ENCODE measurements at places on chromosomes 3 and 15.
A peak's percentile ranks its signal among the peaks of the same experiment; 100 is the strongest.

DNA sequence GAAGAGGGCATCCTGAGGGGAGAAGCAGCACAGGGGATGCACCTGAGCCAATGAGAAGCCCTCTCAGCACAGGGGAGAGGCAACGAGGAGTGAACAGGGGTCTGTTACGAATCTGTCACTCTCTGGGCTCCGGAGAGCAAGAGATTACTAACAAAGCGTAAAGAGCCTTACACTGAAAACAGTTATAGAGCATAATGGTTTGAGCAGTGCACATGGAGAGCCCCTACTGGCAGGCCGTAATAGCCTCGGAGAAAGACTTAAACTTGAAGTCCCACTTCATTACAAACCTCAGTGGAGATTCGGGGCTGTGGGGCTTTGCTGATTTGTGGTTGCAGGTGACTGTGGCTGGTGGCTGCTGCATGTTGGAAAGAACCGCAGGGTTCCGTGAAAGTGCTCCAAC is 271.5 kb upstream of the TMC3 start:
- DNase-seq: no peak

DNA sequence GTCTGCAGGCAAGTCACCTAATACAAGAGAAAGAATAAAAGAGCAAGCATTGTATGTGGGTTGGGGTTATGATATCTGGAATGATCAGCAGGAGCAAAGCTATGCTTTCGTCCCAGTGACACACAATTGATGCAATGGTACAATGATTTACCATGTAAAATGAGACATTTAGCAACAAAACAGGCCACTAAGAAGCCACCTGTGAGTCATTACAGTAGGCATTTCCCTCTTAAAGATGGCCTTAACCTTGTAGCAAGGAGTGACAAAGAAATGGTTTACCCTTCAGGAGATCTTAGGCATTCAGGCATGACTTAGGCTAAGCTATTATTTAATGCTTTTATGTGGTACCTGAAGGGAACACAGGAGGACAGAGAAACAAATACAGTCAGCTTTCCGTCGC is 373.3 kb upstream of the RBMS3 start:
- DNase-seq: no peak

- DNase-seq: no peak
These were observed 390.8 kb upstream of the ZNF385D start for GRCh38 chr3:22141769-22142168.

GRCh38 chr15:88231909-88232644 is 24.5 kb downstream of the NTRK3 start:
- DNase-seq: no peak

DNA sequence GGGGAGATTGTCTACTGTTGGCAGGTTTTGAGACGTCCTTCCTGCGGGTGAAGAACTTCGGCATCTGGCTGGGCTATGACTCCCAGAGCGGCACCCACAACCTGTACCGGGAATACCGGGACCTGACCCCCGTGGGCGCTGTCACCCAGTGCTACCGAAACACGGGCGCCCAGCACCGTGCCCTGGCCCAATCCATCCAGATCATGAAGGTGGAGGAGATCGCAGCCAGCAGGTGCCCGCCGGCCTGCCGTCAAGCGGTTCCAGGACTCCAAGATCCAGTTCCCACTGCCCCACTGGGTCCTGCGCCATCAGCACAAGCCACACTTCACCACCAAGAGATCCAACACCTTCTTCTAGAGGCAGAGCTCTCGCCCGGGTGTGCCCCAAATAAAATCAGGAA is 194.9 kb upstream of the EPHA6 start:
- no peak for DNase-seq

GRCh38 chr15:24899795-24900194 is 55.0 kb upstream of the SNRPN start:
- no peak for DNase-seq

DNA sequence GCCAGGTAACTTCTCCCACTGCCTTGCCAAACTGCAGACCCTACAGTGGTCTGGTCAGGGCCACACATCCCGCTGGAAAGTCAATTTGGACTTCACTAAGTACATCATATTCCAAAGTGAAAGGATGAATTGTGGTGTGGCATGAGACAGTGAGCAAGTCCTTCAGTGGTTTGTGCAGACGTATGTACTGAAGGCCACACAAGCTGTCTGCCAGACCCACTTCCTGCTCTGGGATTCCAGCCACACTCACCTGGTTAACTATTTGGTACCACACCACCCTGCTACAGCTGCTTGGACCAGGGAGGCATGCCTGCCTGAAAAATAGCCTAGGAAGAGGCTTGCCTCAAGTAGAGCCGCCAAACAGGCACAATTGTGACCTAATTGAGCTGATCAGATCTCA is 94.1 kb upstream of the STRIT1 start:
- no peak for DNase-seq

GRCh38 chr3:69747511-69748258 is 8.4 kb downstream of the MITF start:
- no peak for DNase-seq

- DNase-seq: no peak
These were observed 15.6 kb downstream of the CCRL2 start for GRCh38 chr3:46422617-46423016.

DNA sequence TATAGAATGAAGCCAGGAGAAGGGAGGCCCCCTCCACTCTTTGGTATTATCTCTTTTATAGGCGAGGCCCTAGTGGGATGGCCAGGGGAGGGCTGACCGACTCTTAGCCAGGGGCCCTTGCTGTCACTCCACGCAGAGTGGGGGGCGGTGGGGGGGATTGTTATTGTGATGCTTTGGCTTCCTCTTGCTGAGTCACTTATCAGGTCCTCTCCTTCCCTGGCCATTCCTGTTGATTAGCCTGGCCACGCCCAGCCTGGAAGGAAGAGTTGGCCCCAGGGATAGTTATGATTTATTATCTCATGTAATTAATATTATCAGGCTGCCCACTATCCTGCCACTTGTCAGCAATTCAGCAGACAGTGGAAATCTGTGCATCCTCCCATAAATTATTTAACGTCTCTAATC is 25.5 kb upstream of the SKOR1 start:
- DNase-seq: no peak

DNA sequence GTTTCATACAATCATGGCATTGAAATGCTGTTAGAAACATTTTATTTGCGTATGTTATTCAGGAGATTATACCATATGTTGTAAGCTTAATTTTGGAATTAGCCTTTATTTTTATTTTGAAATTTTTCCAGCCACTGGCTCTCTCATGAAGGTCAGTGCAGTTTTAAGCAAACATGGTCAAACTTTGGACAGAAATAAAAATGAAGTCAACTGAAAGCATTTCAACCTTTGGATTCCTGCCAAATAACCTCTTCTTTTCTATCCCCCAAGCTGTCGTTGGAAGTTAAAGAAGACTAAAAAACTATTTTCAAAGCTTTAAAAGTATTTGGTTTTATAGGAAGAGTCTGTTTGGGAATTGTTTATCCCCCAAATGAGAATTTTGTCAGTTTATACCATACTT is 846.6 kb downstream of the MCTP2 start:
- DNase-seq: no peak

DNA sequence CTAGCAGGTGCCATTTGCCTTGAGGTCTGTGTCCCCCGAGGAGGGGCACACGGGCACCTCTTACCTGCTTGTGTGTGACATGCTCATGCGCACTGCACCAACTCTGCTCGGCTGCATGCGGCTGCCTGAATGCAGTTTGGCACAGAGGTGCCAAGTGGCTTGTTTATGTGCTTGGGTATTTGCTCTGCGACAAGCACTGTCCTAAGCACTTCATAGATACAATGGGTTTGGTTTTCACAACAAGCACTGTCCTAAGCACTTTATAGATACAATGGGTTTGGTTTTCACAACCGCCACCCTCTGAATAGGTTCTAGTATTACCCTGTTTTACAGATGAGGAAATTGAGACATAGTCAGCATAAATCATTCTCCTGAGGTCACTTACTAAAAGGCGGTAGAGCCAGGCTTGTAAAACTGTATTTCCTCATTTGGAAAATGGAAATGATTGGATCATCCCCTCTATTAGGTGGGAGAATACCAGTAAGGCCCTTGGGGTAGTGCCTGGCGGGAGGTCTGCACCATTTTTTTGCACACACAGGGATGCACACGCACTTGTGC is 487 bp downstream of the ITIH4 start:
- DNase-seq: no peak

GRCh38 chr3:128882719-128883118 is 3.3 kb downstream of the ACAD9 start:
- DNase-seq: no peak

DNA sequence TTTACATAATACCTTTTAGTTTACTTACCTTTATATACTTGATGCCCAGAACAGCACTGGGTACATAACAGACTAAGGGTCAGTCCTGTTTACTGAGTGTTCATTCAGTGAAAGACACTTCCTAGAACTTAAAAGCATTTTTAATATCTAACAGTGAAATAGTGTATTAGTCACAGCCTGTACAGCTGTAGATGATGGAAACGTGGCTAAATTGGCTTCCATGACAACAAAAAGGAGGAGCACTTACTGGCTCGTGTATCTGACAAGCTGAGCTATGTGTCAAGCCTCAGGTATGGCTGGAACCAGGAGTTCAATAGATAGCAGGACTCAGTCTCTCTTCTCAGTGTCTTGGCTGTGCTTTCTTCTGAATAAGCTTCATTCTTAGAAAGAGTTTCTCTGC is 40.2 kb downstream of the CMTM8 start:
- no peak for DNase-seq

DNA sequence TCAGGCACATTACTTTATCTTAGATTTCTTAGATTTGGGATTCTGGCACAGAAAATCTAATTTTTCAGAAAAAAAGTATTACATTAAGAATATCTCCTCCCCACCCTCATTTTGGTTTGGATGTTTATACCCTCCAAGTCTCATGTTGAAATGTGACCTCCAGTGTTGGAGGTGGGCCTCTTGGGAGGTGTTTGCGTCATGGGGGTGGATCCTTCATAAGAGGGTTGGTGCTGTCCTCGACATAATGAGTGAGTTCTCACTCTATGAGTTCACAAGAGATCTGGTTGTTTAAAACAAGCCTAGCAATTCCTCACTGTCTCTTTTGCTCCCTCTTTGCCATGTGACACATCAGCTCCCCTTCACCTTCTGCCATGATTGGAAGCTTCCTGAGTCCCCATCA is 45.6 kb upstream of the WWTR1 start:
- no peak for DNase-seq

- DNase-seq: no peak
These were observed 31.5 kb downstream of the NGLY1 start for GRCh38 chr3:25751725-25752124.

DNA sequence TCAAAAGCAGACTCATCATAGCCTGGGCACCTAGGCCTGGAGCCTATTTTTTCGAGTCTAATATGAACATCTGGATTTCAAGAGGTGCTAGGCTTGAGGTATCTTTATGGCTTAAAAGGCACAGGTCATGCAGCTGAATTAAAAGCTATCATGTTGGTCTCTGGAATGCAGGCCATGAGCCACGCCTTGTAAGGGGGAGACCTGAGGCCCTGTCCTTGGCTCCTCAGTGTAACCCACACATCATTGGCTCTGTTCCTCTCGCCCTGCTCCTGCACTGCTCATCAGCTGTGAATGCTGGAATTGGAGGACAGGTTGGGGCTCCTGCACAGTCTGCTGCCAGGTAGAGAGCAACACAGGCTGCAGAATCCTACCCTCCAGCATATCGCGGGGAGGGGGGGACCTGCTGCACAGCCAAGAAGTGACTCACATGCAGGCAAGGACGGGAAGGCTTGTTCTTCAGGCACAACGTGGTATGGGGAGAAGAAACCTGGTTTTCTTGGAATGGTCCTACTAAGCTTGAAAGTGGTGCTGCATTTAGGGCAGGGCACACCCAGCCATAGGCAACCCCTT is 146.0 kb downstream of the CHST2 start:
- DNase-seq: no peak

DNA sequence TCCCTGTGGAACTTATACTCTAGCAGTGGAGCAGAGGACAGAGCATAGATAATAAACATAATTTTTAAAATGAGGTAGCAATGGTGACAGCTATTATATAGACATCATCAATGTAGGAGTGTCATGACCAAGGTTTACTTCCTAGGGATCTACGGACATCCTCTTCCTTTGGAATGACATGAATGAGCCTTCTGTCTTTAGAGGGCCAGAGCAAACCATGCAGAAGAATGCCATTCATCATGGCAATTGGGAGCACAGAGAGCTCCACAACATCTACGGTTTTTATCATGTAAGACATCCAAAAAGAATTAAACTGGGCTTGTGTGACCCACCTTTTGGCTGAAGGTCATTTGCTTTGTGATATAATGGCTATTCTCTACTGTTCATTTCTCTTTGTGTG is 30.1 kb upstream of the CAPN3 start:
- DNase-seq: no peak

DNA sequence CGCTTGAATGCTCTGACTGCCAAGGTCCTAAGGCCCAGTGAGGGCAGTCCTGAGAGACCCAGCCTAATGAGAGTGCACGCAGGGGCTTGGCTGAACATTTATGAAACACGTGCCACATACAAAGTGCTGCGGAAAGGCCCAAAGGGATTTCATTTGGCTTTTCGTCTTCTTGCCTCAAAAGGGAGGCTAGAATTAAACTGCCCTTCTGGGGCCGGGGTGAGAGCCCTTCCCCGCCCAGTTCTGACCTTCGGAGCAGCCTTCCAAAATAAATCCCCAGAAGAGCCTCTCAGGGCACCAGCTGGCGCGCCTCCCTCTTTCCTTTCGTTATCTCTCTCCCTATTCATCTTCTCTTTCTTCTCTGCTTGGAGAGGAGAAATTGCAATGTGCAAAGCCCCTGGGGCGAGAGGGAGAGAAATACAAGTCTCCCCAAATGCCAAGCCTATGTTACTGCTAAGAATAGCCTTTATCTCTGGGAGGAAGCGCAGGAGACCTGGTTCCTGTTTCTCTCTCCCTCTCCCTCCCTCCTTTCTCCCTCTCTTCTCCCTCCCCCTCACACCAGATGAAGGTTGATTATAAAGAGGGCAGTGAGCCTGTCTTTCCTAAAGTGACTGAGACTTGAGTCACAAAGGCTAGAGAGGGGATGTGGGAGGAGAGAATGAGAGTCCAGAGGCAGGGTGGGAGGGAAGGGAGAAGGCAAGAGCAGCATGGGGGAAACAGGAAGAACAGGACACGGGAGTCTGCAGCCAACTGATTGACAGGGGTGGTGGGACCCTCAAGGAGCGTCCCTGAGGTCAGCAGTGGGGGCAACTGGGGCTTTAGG is 36.7 kb upstream of the NDUFB4 start:
- DNase-seq: no peak

DNA sequence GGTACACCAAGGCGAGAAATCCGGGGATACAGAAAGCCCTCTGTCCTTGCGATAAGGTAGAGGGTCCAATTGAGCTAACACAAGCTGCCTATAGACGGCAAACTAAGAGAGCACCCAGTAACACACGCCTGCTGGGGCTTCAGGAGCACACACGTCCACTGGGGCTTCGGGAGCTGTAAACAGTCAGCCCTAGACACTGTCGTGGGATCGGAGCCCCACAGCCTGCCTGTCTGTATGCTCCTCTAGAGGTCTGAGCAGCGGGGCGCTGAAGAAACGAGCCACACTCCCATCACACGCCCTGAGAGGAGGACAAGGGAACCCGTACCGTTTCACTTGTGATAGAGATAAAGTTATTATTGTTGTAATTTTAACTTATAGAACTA is 486 bp downstream of the SAMMSON start:
- no peak for DNase-seq

- no peak for DNase-seq
These were observed 17.4 kb upstream of the MINDY4B start for GRCh38 chr3:150922611-150923010.

- peak; percentile 18 for DNase-seq
These were observed at the start of gene SPTSSB for GRCh38 chr3:161371441-161372320. SPTSSB (minus strand) TSS chr3:161371517; CDS start chr3:161346323, 25,194 bp downstream.

GRCh38 chr3:9214599-9214998 is 34.8 kb downstream of the SRGAP3 start:
- no peak for DNase-seq
